ENCODE measurements at places on chromosomes 13 and 19. TPM values are rescaled to one million over a fixed set of nuclear protein-coding genes. Genes with fewer than 3 reads are reported as not detected.

Gene ZNF561
- polyA plus RNA-seq: 73.0 TPM

GRCh38 chr13:80036845-80037504, 304.0 kb downstream of the SPRY2 start:
- DNase-seq: no peak

- DNase-seq: no peak
Observed at GRCh38 chr13:28173793-28174192, 35.4 kb downstream of the PAN3 start.

GRCh38 chr19:46903458-46903857, 42.7 kb downstream of the ARHGAP35 start:
- no peak for DNase-seq

DNA sequence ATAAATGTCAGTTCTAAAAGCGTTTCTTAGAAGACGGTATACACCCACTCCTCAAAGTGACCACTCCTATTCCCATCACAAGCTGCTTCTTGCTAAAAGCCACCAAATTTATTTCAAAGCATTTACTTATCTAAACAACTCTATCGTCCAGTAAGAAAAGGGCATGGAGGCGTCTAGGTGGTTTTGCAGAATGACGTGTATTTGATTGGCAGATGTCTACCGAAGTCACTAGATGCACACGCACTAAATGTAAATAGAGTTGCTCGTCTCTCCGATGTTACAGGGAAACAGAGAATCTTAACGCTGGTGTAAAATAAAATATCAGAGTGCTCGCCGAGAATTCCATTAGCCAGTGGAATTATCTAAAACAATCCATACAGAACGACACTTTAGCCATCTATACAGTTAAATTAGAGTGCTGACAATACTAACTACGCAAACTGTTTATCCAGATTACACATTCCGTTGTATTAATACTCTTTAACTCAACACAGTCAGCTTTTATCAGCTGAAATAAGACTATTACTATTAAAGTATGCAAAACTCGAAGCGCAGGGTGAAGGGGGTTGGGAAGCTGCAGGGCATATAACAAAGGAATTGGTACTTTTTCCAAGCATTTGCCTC, 1.9 kb downstream of the KLF12 start:
- no peak for DNase-seq

DNA sequence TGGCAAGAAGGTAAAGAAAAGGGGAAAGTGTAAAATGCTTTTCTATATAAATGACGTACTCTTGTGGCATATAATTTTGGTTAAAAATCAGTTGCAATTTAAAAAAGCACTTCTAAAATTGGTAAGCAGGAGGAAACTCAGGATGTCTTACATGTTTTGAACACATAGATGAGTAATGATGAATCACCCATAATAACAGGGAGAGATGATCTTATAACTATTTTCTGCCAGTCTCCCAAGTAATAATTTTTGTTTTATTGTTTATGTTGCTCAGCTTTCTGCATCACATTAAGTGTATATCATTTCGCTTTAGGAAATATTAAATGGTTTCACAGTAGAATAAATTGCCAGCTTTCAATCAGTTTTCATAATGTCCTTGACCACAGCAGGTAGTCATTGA, 1430.7 kb upstream of the PCDH20 start:
- no peak for DNase-seq

DNA sequence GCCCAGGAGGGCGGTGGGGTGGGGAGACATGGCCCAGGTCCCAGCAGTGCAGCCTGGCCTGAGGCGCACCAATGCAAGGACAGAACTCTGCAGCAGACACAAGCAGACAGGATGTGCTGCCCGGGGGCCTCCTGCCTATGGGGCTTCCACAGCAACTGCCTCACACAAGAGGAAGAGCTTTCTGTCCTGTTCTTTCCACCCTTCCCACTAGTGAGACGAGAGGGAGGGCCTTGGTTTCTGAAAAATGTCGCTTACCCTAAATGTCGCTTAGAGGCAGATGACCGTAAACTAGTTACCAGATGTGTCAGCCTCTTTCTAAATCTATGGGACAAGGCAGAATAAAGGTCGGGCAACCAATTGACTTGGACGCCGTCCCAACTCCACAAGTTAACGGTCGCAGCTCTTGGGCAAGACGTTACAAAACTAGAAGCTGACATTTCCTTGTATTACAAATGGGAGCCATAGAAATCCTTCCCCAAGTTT, at the start of gene LAIR1:
Gene LAIR1, minus strand, starts transcription at position 157 of the 483 bp plus-strand sequence. Its CDS starts 127 bp downstream, at position 30.
- DNase-seq: no peak

DNA sequence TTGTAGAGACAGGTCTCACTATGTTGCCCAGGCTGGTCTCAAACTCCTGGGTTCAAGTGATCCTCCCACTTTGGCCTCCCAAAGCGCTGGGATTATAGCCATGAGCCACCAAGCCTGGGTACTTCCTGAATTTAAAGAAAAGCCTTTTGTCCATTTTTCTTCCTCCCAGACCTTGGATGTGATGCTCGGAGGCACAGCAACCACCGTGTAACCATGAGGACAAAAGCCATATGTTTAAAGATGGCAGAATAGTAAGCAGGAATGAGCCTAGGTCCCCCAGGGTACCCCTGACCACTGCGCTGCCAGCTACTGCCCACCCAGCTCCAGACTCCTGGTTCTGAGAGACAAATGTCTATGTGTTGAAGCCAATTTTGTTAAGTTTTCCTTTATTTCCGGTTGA, 31.1 kb downstream of the ZC3H4 start:
- no peak for DNase-seq

DNA sequence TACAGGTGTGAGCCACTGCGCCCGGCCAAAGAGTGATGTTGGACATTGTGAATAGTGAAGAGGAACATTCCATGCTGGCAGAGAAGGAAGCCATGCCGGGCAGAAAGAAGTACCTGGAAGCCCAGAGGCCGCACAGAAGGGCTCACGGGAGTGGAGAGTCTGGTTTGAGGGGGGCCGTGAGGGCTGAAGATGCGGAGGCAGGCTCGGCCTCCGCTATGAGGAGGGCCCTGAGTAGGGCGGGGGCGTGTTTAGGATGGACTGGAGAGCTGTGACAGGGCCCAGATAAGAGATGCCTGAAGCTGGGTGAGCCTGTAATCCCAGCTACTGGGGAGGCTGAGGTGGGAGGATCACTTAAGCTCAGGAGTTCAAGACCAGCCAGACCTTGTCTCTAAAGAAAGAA, 1.6 kb downstream of the JOSD2 start:
- no peak for DNase-seq

Gene ERF
- polyA plus RNA-seq: 64.5 TPM

DNA sequence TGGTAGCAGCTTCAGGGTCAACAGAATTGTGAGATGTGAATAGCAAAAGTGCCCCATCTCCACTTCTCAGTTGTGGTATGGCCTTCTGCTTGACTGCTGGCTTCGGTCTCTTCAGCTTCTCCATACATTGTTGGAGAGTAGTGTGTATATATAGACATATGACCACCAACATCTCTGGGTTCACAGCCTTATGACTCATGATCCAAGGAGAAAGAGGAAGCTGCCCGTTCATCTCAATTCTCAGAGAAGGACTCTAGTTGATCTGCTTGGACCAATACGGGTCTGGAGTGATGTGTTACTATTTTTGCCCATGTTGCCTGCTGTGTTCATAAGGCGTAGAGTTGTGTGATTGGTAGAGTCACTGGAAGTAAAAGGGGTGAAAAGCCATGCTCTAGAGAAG, 3.6 kb upstream of the COMMD6 start:
- DNase-seq: no peak

Gene LILRB2
- polyA plus RNA-seq: 0.45 TPM

GRCh38 chr19:13051557-13052165, 51.0 kb downstream of the LYL1 start:
- DNase-seq: peak; percentile 85
